ENCODE measurements at places on chromosomes 5 and 9.
A peak's percentile ranks its signal among the peaks of the same experiment; 100 is the strongest.

DNA sequence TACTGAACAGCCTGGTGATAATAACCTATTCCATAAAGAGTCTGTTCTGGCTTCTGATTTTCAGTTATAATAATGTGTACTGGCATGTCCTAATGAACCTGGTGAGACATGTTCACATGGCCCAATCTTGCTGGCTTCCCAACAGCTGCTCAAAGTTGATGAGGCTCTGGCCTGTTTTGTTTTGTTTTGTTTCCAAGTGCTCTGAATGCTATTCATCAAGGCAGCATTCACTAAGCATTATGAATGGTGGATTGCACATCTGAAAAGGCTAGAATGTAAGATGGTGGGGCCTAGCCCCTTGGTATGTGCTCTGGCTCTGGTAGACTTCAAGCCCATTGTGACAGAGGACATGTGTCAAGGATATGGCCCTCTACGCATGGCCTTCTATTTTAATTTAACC is 388.5 kb downstream of the PSAT1 start:
- no peak for DNase-seq

DNA sequence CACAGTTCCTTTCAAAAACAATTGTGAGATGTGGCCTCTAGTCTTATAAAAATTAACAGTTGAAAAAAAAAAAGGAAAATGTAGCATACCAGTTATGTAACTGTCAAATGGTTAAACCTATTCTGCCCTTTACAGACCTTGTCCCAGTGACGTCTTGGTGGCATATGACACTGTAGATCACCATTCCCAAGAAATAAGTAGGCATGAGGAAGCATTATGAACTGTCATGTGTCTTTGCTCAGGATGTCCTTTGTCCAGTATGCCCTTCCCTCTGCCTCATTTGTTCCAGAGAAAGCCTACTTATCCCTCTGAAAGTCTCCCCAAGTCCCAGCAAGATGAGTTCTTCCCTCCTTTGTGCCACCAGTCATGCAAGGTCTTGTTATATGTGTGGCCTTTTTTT is 63.2 kb downstream of the PAM start:
- DNase-seq: no peak

DNA sequence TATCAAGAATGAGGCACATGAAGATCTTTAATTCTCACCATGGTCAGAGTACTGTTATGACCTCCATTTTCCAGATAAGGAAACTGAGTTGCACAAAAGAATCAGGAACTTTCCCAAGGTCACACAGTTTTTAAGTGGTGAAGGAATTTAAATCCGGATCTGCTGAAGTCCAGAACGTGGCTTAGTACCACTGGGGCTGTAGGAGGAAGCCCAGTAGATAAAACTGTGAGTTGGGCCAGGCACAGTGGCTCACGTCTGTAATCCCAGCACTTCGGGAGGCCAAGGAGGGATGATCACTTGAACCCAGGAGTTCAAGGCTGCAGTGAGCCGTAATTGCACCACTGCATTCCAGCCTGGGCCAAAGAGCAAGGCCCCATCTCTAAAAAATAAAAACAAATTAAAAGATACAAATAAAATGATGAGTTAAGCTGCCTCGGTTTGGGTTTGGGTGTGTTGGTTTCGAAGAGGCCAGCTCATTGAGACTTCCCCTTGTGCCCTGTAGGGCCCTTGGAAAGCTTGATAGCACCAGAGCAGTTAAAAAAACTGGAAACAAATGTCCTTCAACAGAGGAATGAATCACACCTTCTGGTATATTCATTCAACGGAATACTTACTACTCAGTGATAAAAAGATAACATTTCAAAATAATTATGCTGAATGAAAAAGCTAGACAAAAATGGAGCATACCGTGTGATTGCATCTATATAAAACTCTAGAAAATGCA is 20.1 kb downstream of the ATOX1 start:
- DNase-seq: no peak

- no peak for DNase-seq
Observed at GRCh38 chr9:69221036-69221435, 47.0 kb downstream of the TJP2 start.

GRCh38 chr9:36787709-36788108 is 215.0 kb downstream of the MELK start:
- DNase-seq: no peak

DNA sequence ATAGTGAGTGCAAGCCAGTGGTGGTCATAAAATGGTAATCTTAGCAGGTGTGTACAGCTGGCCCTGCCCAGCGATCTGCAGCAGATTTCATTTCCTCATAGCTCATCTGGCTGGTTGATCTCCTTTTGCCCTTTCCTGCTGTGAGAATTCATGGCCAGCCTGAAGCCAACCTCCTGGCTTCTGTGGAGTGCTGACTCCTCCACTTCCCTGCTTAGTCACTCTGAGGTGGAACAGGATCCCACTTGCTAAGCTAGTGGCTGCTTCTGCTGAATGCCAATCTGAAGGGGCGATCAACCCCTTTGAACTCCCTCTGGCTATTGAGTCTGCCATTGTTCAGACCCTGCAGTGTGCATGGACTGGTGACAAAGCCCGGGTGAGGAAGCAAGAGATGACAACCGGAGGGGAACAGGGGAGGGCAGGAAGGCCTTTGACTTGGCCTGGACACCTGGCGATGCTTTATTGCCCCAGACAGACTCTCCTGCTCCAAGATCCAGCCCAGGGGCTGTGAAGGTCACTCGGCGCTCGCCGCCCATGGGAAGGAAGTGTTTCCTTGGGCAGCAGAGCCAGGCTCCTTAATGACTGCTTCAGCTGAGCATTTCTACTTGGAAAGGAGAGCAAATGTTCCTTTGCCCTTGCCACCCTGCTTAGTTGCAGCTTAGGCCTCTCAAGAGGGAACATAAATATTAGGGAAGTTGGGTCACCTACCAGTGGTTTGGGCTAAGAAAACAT is 341.1 kb downstream of the ZSWIM6 start:
- no peak for DNase-seq

DNA sequence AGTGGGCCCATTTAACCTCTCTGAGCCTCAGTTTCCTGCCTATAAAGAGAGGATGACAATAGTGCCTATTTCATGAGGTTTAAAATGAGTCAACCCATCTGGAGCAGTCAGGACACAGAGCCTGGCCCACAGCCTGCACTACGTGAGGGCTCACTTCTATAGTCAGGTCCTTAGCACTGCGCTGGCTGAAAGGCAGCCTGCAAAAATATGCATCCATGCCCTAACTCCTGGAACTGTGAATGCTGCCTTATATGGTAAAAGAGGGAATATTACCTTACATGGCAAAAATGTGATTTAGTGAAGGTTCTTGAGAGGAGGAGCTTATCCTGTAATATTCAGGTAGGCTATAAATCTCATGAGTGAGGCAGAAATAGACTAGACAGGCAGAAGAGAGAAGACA is 98.5 kb downstream of the GABBR2 start:
- no peak for DNase-seq

DNA sequence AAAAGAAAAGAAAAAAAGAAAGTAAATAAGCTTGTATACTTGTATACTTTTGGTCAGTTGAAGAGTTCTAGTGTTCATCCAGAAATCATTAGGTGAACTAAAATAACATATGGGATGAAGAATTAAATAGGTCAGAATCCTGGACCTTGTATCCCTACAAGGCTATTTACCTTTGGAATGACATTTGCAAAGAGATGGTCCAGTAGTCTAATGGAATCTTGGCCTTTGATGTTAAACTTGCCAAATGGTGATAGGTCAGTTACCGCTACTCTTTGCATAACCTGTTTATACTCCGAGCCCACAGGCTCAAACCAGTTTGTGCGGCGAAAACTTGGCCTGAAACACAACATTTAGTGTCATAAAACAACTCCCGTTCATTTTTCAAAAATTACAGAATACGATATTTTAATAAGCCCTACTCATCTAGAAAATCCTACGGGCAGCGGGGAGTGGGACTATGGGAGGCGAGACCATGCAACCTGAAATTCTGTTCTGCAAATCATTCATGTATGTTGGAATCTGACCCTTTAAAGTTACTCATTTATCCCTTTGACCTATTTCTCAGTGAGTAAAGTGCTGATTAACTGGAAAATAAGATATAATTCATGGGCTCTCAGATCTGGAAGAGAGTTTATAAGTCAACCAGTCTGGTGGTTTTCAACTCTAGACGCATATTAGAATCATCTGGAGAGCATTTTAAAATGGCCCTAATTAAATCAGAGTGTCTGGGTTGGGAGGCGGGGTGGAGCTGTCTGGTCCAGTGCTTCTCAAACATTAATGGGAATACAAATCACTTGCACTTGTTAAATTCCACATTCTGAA is 38.6 kb downstream of the DMGDH start:
- no peak for DNase-seq

- DNase-seq: no peak
Observed at GRCh38 chr5:18072600-18072999, 438.3 kb downstream of the TAF11L14 start.

DNA sequence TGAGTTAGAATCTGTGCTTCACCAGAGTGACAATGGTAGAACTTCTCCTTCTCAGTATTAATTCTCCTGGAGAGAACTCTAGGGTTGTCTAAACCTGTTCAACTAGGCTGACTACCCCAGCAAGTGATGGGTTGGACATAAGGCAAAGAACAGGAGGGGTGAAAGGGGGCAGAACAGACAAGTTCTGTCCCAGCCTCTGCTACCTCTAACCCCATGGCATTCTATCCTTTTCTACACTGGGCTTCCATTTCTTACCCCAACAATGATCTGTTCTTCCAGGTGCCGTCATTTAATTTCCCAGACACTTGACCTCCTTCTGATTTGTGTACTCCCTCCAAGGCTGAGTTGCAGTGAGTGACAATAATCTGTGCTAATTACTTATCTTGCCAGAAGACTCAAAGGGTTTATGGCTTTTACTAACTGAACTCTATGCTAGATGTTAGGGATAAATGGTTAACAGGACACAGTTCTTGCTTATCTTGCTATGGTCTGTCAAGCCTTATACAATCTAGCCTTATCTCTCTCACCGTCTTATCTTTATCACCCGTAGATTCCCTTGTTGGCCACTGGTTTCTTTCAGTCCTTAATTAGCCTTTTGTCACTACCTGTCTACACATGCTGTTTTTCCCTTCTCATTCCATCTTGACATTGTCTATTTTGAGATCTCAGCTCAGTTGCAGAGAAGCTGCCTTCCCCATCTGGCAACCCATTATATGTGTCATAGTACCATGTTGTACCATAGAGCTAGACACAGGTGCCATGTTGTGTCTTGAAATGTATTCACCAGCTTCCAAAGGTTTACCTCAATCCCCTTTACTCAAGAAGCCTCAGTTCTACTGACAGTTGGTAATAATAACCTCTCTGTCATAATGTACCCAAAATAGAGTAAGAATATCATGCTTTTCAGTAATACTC is 10.0 kb upstream of the MATR3 start:
- no peak for DNase-seq

DNA sequence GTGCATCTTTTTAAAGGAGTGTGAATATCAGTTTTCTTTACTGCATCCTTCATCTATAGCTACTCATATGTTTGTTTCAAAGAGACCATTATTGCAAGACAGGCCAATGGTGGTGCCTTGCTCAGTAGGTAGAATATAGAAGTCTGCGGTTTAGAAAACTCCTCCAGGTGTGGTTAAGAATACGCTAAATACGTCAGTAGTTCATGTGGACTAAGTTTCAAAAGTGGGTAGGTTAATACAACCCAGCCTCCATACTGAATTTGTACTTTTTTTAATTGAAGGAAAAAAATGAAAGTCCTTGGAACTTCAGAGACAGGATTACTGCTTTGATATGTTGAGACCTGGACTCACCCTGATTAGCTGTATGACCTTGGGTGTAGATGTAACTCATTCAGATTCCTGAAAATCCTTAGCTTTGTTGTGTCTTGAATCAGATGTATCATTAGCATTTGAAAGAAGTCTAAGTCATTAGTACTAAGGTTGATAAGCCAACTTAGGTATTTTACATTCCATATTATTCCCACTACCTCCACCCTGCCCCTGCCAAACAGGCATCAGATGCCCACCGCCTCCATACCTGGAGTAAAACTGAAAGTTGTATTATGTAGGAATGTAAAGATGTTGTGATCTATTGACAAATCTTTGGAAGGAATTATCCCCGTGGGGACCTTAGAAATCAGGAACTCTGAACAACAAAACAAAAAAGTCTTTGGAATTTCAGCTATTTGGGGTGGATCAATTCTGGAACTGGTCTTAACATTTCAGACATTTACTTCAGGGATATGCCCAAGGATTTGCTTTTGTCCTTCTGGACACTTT is 6.1 kb downstream of the BASP1 start:
- DNase-seq: no peak

- DNase-seq: no peak
Observed at GRCh38 chr5:68086439-68086838, 129.1 kb upstream of the PIK3R1 start.

GRCh38 chr5:111730659-111731382 is 26.2 kb downstream of the NREP start:
- DNase-seq: no peak

DNA sequence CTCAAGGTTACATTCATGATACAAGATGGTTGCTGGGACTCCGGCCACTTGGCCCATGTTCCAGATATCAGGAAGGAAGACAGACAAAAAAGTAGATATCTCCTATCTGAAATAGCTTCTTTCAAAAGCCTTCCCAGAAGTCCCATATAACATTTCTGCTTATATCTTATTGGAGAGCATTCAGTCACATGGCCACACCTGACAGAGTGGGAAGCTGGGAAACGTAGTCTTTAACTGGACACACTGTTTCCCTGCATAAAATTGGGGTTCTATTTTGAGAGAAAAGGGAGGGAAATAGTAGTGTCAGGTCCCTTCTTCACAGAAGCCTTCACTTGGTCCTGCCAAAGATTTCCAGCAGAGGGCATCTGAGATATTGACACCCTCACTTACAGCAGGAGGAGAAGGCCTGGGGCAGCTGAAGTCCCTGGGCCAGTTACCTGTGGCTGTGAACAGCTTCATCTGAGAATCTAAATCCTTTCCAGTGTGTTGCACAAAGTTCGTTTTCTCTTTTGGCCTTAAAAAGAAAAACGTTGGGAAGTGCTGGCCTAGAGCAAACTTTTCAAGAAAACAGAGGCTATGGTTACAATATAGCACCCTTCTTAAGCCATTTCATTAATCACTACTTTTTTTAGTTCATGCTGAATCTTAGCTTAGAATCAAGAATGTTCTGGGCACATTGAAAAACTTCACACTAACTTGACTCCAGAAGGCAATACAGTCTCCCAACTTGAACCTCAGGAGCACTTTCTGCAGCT is 33.5 kb downstream of the SPEF2 start:
- DNase-seq: no peak

DNA sequence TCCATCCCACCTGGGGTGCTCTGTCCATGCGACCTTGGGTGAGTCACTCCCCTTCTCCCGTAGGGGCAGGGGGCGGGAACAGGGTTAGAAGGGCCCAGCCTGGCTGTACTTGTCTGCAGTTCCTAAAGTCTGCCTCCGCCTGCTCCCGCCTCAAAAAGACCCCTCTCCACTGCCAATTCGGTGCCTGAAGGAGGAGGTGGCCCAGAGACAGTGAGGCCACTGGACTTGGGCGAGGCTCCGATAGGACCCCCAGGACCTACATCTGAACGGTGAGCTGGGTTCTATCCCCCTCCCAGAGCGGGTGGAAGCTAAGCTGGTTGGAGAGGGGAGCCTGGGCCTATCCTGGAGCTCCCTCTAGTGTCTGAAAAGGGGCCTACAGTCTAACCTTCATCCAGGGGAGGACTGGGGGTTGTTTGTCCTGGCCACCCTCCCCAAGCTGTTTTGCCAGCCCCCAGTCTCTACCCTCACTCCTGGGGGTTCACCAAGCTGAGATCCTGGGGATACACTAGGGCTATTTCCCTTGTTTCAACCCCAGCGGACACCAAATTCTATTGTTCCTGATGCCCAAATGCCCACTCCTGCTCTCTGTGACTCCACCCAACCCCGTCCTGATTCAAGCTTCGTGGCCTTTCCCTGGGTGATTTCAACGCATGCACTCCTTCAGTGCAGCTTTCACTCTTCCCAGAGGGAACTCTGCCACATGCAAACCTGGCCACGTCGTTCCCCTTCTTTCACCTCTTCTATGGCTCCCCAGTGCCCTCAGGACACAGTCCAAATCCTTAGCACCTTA is 6.1 kb upstream of the CRB2 start:
- peak; percentile 13 for DNase-seq

Measured in NK-92 treated with Interleukin-12 subunit alpha and Interleukin-12 subunit beta, amount 100 ng/mL, for 24 hours (cell line).